ENCODE measurements at places on chromosomes 6 and 20.

DNA sequence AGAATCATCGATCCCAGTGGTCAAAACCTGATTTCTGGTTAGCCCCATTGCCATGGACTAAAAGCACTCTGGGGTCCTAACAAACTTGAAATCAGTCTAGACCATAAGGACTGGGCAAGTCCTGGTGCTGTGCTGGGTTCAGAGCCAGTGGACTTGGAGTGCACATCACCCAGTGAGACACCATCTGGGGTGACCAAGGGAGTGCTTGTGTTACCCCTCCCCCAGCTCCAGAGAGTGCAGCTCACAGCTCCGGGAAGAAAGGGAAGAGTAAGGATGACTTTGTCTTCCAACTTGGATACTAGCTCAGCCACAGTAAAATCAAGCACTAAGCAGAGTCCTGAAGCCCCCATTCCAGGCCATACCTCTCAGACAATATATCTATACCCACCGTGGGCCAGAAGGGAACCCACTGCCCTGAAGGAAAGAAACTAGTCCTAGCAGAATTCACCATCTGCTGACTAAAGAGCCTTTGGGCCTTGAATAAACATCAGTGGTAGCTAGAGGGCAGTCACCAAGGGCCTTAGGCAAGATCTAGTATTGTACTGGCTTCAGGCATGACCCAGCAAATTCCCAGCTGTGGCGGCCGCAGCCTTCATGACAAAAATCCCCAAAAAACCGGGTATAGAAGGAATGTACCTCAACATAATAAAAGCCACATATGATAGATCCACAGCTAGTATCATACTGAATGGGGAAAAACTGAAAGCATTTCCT is 153.5 kb upstream of the OGFRL1 start:
- no peak for DNase-seq

DNA sequence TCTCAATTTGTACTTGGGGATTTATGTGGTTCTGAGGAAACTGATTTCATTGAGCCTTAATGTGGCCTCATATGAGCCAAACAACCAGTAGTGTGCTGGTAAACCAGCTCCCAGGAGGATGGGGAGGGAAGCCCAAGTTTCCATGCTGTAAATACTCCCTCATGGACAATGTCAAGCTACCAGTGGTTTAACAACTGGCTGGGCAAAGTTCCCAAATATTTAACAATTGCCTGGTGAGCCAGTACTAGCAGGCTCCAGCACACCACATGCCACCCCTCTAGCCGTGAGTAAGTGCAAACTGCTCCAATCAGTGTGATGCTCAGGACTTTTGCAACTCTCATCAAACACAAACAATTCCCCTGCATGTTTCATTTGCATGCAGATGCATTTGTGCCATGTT is 19.2 kb upstream of the CDKN1A start:
- no peak for DNase-seq

GRCh38 chr6:137906020-137906472 is 39.0 kb downstream of the TNFAIP3 start:
- no peak for DNase-seq

- DNase-seq: no peak
Observed at GRCh38 chr6:129882510-129883023, 21.5 kb upstream of the TMEM244 start.

DNA sequence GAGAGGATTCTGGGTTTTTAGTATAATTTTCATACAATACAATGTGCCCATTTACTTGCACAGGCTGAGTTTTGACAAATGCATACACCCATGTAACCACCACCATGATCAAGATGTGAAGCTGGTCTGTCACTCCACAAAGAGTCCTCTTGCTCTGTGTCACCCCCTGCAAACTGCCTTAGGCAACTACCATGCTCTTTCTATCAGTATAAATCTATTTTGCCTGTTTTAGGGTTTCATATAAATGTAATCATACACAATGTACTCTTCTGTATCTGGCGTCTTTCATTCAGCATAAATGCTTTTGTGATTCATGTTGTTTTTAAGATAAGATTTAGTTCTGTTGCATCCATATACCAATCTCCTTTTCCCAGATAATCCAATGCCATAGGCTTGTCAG is 181.9 kb upstream of the KCNG1 start:
- no peak for DNase-seq

DNA sequence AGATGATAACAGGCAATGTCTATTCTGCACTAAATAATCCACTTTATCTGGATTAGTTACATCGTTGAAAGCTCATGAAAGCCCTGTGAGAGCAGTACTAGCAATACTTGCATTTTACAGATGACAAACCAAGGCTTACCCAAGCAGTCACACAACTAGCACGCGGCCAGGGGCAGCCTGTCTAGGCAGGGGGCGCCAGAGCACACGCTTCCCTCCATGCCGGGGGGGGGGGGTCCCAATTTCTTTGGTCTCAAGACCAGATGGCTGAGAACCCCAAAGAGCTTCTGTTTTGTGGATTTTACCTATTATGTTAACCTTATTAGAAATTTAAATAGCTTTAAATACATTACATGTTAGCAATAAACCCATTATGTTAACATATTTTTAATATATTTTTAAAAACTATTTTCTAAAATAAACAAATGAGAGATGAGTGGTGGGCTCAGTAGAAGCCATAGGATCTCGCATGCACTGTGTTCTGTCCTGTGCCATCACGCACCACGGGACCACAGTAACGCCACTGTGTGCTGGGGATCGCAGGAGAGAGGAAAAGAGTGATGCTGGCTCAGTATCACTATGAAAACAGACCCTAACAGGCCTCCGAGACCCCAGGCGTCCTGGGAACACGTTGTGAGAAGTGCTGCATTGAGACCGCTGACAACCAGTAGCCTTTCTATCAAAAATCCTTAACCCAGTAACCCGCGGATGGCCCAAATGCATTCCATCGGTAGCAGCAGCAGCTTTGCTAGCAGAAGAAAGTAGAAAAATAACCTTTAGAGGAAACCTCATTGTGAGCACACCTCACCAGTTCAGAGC is 5.3 kb upstream of the PRR18 start:
- DNase-seq: no peak

- no peak for DNase-seq
Observed at GRCh38 chr6:3088968-3089367, 20.7 kb downstream of the RIPK1 start.

DNA sequence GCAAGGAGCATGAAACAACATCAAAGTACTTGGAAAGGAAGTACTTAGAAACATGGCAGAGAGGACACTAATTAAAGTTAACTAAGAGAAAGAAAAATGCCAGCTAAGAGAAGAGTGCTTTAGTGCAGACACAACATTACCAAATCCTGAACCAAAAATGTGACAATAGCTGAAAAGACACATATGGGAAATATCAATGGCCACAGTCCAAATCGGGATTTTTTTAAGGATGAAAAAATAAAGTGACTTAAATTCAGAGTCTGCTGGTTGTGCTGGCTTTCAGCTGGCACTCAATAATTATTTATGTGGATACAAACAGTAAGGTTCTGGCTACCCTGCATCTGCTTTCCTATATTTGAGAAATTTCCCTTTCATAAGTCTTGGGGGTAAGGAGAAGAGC is 12.6 kb upstream of the DST start:
- DNase-seq: no peak

DNA sequence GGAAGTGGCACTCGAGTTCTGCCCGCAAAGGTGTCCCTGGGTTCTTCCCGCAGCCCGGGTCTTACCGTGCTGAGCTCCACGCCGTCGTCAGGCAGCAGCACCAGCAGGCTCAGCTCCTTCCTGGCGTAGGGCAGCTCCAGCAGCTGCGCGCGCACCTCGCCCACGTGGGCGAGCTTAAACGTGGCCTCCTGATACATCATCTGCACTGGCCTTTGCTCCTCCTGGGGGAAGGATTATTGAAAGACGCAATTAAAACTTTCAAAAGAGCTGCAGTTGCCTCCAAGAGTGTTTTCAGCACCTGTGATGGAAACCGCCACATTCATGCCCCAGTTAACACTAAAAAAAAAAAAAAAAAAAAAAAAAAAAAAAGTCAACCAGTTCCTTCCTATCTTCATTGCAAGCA is 11.3 kb downstream of the SERPINB9 start:
- DNase-seq: no peak

DNA sequence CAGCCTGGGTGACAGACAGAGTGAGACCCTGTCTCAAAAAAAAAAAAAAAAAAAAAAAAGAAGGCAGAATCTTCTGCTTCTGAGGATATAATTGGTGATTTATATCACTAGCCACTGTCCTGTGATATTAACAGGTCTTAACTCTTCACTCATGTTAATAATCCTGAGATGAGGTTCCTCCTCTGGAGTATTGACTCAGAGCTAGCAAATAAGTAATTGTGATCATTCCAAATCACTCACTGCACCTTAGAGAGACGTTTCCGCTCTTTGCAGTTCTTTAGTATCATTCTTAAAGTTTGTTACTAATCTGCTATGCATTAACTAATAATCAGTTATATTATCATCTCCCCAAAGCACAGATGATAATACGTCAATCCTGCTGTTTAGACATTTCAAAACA is 41.6 kb upstream of the NOX3 start:
- DNase-seq: no peak

DNA sequence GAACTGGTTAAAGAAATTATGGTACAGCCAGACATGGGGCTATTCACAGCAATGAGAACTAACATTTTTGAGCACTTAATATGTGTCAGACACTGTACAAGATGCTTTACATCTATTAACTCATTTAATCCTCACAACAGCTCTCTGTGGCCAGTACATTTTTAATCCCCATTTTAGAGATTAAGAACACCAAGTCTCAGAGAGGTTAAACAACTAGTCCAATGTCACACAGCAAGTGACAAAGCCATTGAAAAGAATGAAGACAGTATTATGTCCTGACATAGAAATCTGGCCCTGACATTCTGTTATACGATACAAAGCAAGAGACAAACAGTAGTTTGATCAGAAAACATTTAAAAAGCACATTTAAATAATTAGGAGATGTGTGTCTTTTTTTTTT is 3.8 kb upstream of the CSNK2A1 start:
- DNase-seq: no peak

- DNase-seq: no peak
Observed at GRCh38 chr6:39389484-39389767, 66.9 kb upstream of the KCNK16 start.

DNA sequence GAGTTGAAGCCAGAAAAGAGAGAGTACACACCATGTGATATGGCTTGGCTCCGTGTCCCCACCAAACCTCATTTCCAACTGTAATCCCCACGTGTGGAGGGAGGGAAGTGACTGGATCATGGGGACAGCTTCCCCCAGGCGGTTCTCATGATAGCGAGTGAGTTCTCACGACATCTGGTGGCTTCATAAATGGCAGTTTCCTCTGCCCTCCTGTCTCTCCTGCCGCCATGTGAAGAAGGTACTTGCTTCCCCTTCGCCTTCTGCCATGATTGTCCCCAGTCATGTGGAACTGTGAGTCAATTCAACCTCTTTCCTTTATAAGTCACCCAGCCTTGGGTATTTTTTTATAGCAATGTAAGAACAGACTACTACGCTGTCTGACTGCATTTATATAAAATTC is 40.3 kb downstream of the TAF4 start:
- DNase-seq: no peak

- no peak for DNase-seq
Observed at GRCh38 chr20:40646361-40646760, 42.7 kb downstream of the MAFB start.
